ENCODE measurements at places on chromosomes 1 and 21. TPM values are rescaled to one million over a fixed set of nuclear protein-coding genes. Genes with fewer than 3 reads are reported as not detected.
A peak's percentile ranks its signal among the peaks of the same experiment; 100 is the strongest.

DNA sequence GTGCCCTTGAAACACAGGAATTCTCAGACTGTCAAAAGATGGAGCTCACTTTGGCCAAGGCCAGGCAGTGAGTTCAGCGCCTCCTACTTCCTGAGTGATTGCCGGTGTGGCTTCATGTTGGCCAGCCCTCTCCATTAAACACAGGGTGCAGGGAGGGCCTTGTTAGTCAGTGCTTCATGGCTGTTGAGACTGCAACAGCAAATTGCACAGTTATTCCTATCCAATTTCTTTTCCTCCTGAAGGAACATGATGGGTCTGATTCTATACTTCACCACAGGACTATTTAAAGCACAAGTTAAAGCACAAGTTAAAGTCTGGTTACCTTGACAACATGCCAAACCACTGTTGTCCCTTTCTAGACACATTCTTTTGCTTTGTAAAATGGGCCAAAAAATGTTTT lies 156.6 kb downstream of the SIPA1L2 start:
- no peak for DNase-seq

GRCh38 chr1:109354929-109355328 lies 42.8 kb downstream of the SORT1 start:
- DNase-seq, result no peak

DNA sequence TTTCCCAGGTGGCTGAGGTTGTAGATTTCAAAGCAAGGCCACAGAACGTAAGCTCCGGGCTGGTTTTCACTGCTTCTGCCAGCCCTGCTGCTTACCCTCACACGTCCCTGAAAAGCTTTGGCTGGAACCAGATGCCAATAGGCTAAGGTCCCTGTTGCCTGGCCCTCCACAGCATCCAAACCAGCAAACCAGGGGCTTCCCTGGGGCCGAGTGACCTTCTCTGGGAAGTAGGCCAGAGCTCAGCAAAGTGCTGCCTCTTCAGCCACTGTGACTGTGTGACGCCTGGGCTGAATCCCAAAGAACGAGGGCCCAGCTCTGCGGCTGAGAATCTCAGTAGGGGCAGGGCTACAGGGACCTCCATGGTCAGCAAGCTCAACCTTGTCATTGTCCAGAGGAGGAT lies 28.9 kb upstream of the RBM15 start:
- no peak for DNase-seq

DNA sequence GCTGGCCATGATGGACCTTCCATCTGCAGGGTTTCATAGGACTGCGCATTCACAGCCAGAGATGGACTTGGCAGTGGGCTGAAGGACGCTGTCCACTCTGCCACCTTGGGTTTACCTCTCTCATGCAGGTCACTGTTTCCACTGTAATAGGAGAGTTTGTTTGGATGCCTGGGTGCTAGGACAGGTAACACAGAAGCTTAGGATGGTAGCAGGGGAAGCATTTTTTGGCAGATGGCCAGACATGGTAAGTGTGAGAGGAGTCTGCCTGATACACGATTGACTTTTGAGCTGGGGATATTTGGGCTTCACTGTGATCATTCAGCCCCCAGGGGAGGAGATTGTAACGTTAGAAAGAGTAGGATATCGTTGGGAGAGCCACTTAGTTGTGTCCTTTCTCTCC lies 11.8 kb downstream of the PSEN2 start:
- DNase-seq, result no peak

GRCh38 chr1:99970713-99971255 lies 988 bp downstream of the SLC35A3 start:
- DNase-seq, result no peak

- no peak for DNase-seq
These were observed 117.5 kb upstream of the VANGL1 start for GRCh38 chr1:115524236-115524635.

The TMIGD3 gene
- polyA plus RNA-seq, result not detected

DNA sequence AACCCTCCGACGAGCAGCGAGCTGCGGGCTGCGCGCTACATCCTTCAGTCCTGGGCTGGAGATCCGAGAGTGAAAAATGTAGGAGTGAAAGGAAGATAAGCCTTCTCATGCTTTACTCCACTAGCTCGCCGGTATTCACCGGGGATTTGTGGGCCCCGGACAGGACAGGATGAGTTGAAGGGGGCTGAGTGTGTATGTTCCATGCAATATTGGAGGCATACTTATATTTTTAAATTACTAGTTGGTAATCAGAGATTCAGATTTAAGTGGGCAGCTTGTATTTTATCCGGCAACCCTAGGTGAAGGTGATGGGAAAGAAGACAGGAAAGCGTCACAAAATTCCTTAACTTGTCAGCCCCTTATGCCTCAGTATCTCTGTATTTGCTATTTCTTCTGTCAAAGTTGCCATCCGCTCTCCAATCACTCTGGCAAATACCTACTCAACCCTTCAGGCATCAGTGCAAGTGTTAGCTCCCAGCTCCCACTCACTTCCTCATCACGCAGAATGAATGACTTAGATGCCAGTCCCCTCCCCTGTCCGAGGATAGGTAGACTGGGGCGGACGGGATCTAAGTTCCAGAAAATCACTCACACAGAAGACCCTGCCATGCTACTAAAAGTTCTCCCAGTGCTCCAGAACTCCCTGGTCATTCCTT lies 503 bp upstream of the PIGM start:
- DNase-seq, result peak; percentile 18

- no peak for DNase-seq
These were observed 34.6 kb downstream of the GADD45A start for GRCh38 chr1:67719329-67720196.

DNA sequence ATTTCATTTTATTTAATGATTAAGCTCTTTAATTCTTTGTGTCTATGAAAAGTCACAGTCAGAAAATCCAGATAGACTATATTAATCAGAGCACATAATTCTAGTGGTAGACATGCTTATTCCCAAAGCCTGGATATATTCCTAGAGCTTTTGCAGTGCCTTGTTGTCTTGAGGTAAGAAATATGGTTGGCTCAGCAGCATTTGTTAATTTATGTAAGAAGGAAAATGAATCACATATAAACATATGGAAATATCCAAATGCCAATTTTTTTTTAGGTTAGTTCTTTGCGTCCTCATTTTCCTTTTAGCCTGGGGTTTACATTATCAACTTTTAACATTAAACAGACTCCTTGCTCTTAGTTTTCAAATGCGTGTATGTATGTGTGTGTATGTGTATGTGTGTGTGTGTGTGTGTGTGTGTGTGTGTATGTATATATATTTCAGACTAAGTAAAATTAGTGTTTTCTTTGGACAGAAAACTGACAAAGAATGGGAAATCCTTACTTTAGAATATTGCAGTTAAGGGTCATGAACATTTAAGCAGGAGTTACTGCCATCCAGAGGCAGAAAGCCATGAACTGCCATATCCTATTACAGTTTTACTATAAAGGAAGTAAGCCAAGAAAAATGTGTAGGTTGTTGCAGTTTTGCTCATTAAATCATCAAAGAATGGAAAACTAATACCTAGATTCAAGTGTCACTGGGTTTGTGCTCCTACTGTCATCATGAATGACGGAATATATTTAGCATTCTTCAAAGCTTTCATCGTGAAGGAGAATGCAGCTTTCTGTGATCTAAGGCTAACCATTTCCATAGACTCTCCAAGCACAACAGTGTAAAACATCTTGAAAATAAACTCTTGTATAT lies 477.1 kb upstream of the NR5A2 start:
- DNase-seq, result no peak

DNA sequence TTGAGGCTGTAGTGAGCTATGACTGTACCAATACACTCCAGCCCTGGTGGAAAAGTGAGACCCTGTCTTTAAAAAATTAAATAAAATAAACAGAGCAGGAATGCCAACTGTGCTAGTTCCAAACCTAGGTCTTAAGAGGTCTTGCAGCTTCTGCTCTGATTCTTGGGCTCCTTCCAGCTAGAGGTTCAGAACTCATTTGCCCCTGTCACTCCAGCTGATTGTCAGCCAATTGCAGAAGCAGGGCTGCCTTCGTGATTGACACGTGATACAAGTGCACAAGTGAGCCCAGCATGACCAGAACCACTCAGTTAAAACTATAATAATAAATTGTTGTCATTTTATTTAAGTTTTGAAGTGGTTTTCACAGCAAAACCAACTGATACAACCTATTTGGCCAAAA lies 298.4 kb downstream of the USP25 start:
- DNase-seq, result no peak

The CFHR2 gene
- not detected for polyA plus RNA-seq

The MEGF6 gene
- polyA plus RNA-seq, result 3.1 TPM

GRCh38 chr1:18682375-18682774 lies 51.7 kb downstream of the PAX7 start:
- no peak for DNase-seq

GRCh38 chr1:243459059-243459458 lies 203.2 kb downstream of the SDCCAG8 start:
- no peak for DNase-seq

- DNase-seq, result no peak
These were observed 7.7 kb downstream of the C1orf226 start for GRCh38 chr1:162389021-162389818.

DNA sequence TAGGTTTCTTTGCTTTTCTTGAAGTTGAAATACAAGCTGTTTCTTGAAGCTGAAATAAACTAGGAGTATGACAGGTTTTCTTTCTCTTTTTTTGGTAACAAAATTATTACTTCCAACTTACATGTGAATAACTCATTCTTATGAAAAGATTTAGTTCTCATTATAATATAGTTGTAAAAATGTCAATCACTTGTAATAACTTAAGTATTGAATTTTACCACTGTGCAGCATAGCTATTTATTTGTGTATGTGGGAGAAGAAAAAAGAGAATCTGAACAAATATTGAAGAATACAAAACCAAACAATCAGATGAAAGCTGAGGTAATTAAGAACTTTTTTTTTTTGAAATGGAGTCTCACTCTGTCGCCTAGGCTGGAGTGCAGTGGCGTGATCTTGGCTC lies 11.1 kb downstream of the CLIC4 start:
- DNase-seq, result no peak

DNA sequence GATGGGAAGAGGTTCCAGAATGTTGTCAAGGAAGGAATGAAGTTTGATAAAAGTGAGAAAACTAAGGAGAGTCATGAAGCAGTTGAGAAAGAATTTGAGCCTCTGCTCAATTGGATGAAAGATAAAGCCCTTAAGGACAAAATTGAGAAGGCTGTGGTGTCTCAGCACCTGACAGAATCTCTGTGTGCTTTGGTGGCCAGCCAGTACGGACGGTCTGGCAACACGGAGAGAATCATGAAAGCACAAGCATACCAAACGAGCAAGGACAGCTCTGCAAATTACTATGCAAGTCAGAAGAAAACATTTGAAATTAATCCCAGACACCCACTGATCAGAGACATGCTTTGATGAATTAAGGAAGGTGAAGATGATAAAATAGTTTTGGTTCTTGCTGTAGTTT lies 142.8 kb downstream of the CDC7 start:
- DNase-seq, result no peak

The ZNF593OS gene
- polyA plus RNA-seq, result 3.5 TPM

The RGL1 gene
- polyA plus RNA-seq, result not detected

GRCh38 chr1:3393024-3393986 lies 61.2 kb upstream of the ARHGEF16 start:
- no peak for DNase-seq

The SHISA4 gene
- not detected for polyA plus RNA-seq

- no peak for DNase-seq
These were observed 8.1 kb upstream of the GADD45A start for GRCh38 chr1:67676946-67677345.

GRCh38 chr1:114454539-114454938 lies 56.5 kb downstream of the TRIM33 start:
- no peak for DNase-seq

The HAO2 gene
- polyA plus RNA-seq, result not detected

DNA sequence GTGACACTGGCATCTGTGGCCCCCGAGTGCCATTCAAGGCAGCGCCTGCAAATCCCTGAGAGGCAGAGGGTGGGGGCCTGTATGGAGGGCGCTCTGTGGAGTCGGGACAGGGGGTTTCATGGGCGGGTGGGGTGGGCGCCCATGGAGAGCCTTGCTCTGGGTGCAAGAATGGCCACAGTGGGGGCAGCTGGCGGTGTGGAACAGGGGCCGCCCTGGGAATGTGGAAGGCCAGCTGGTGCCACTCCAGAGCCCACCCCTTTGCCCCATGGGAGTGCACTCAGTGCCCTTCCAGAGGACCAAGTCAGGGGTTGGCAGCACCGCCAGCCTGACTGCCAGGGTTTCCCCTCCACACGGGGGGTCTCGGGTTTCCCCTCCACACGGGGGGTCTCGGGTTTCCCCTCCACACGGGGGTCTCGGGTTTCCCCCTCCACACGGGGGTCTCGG lies 55.0 kb upstream of the TRAPPC10 start:
- peak; percentile 19 for DNase-seq

The SGIP1 gene
- not detected for polyA plus RNA-seq

DNA sequence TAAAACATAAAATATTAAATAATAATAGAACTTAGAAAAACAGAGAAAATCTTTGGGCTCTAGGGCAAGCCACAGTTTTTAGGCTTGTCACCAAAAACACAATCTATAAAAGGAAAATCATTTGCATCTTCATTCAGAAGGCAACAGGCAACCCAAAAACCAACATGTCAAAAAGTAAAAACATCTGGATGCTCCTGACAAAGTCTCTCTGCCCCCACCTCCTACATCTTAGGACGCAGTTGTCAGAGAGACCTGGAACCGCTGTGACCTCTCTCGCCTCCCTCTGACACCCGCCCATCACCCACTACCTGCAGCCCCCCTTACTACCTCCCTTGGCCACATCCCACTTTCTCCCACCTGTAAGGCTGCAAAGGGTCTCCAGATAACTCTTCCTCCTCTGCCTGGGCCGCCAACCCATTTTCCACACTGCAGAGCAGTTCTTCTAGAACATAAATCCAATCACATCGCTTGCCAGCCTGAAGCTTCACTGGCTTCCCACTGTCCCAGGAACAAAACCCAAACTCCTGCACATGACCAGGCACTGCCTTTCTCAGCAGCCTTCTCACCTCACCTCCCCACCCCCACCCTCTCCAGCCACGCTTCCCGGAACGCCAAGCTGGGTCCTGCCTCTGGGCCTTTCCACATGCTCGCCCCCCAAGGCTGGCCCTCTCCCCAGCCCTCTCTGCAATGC lies 14.7 kb downstream of the PRDM15 start:
- DNase-seq, result no peak

The HES5 gene
- not detected for polyA plus RNA-seq

The PADI3 gene
- polyA plus RNA-seq, result not detected

DNA sequence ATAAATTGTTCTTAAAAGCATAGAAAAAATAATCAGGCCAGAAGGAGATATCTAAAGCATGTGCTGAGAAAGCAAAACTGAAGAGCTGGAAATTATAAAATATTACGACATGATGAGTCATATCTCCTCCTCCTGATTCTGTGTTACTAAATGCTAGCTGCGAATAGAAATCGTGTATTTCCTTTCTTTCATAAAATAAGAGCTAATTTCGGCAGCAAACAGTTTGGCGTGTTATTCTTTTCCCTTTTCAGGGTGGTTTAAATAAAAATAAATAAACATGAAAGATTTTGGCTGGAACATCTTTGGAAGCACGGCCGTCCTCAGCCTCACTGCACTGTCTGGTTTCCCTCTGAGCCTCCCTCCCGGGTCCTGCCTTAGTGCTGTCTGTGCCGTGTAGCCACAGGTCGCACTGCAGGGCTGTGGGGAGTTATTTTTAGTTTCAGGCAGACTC lies 56.0 kb downstream of the ADARB1 start:
- DNase-seq, result no peak

- peak; percentile 17 for DNase-seq
These were observed 123.9 kb upstream of the VAMP3 start for GRCh38 chr1:7646981-7647901.

The RNU1-2 gene
- 55.0 TPM for polyA plus RNA-seq

- DNase-seq, result no peak
These were observed 1494.3 kb downstream of the AMY1C start for GRCh38 chr1:105243969-105244368.
